Activated CD8-positive, alpha-beta T cell treated with anti-CD3 and anti-CD28 coated beads for 36 hours (primary cell): ENCODE measurements at places on chromosomes 4 and X. TPM values are rescaled to one million over a fixed set of nuclear protein-coding genes. Genes with fewer than 3 reads are reported as not detected.

IGSF1 gene
- total RNA-seq = not detected

DNA sequence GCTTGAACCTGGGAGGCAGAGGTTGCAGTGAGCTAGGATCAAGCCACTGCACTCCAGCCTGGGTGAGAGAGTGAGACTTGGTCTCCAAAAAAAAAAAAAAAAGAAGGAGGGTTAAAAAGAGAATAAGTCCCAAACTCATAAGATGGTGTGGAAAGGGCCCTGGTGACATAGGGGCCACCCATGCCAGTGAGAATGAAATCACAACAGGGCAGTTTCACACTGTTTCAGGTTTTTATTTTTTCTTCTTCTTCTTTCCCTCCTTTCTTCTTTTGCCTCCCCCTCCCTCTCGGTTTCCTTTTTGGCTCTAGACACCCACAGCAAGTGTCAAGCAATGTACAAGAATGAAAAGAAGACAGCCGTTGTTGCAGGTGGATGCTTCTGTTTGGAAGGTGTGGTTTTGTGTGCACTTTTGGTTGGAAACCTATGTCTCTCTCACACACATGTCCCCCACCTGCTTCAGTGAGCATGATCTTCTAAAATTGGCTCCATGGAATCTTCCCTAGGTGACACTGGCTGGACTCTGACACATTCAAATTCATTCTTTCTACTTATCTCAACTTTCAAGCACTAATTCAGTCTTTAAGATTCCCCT, 14.4 kb upstream of the TLR8 start:
- no peaks in the 10 kb centered on the region for H3K27me3 ChIP-seq
- peaks cover 33% of the 10 kb centered on the region for H3K4me1 ChIP-seq
- no peaks in the 10 kb centered on the region for H3K36me3 ChIP-seq
- no peak for DNase-seq
- H3K27ac ChIP-seq = no peak overlapping the region

DNA sequence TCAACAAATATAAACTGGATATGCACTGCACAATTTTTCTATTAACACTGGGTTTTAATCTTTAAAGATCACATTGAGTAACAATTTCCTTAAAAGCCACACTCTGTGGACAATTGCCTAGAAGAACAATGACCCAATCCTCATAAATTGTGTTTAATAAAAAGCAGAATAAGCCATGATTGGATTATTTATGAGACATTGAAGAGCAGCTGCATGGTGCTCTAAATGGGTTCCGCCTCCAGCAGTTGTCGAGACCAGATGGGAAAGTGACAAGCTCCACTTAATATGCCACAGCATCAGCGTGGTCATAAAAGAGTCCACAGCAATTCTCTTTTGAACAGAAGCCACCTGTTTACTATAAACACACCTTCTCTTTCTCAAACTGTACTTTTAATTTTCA, 635.2 kb upstream of the FRG1 start:
- no peaks in the 10 kb centered on the region for H3K36me3 ChIP-seq
- no peak overlapping the region for H3K4me3 ChIP-seq
- no peak for DNase-seq

GRCh38 chr4:102725229-102725628, 35.5 kb downstream of the MANBA start:
- no peaks in the 10 kb centered on the region for H3K4me1 ChIP-seq
- no peaks in the 10 kb centered on the region for H3K27me3 ChIP-seq
- no peak for DNase-seq
- H3K4me3 ChIP-seq = no peak overlapping the region
- H3K27ac ChIP-seq = no peak overlapping the region
- H3K36me3 ChIP-seq = peaks cover 16% of the 10 kb centered on the region

DNA sequence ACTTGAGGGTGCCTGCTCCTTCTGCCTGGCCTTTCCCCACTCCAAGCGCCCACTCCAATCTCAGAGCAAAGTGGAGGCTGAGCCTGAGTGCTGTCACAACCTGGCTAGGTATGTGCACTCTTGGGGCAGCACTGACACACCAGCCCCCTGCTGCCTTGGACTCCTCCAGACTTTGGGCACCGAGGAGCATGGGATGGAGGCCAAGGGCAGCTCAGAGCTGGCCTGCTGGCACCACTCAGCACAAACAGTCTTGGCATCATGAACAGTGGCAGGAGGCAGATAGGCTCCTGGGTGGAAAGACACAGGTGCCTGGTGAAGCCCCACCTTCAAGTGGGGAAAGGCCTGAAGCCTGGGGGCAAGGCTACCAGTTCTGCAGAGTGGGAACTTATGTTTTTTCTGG, 91.8 kb downstream of the KCNIP4 start:
- no peak overlapping the region for H3K27ac ChIP-seq
- no peaks in the 10 kb centered on the region for H3K36me3 ChIP-seq
- DNase-seq = no peak
- no peaks in the 10 kb centered on the region for H3K4me1 ChIP-seq
- H3K27me3 ChIP-seq = peaks cover 2% of the 10 kb centered on the region
- H3K4me3 ChIP-seq = no peak overlapping the region

DNA sequence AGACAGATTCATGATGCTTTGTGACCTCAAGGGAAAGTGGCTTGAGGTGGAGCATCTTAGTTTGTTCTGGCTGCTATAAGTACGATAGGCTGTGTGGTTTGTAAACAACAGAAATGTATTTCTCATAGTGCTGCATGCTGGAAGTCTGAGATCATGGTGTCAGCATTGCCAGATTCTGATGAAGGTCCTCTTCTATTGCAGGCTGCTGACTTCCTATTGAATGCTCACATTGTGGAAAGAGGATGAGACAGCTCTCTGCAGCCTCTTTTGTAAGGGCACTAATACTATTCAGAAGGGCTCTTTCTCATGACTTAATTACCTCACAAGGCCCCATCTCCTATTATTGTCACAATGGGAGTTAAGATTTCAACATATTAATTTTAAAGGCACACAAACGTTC, 1674.0 kb upstream of the PCDH7 start:
- H3K27me3 ChIP-seq = no peaks in the 10 kb centered on the region
- H3K4me3 ChIP-seq = no peak overlapping the region
- H3K36me3 ChIP-seq = no peaks in the 10 kb centered on the region

- no peak for DNase-seq
- no peak overlapping the region for H3K4me3 ChIP-seq
- no peaks in the 10 kb centered on the region for H3K36me3 ChIP-seq
Measured at GRCh38 chrX:72576141-72576894, 3.7 kb upstream of the HDAC8 start.

DNA sequence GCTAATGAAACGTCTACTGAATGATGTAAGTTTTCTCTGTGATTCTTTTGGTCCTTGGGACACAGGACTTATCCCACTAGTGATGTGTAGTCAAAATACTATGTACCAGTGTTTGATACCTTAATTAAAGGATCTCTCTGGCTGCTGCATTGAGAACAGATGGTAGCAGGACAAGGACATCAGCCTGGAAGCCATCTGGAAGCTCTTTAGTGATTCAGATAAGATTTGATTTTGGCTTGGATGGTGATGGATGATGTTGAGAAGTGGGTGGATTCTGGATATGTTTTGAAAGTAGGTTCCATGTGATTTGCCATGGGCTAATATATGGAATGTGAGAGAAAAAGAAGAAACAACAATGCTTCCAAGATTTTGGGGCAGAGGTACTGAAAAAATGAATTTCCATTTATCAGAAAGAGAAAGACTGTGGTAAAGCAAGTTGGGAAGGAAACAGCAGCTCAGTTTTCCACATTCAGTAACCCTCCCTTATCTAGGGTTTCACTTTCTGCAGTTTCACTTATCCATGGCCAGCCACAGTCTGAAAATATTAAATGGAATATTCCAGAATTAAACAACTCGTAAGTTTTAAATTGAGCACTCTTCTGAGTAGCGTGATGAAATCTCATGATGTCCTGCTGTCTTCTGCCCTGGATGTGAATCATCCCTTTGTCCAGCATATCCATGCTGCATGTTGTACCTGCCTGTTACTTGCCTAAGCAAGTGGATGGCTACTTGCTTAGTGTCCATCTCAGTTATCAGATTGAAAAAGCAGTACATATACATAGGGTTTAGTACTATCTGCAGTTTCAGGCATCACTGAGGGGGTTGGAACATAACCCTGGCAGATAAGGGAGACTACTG, 15.6 kb downstream of the CD38 start:
- peak overlapping the region; percentile 81 for H3K27ac ChIP-seq
- H3K27me3 ChIP-seq = no peaks in the 10 kb centered on the region
- peaks cover 43% of the 10 kb centered on the region for H3K4me1 ChIP-seq
- DNase-seq = no peak
- H3K36me3 ChIP-seq = peaks cover 18% of the 10 kb centered on the region

DNA sequence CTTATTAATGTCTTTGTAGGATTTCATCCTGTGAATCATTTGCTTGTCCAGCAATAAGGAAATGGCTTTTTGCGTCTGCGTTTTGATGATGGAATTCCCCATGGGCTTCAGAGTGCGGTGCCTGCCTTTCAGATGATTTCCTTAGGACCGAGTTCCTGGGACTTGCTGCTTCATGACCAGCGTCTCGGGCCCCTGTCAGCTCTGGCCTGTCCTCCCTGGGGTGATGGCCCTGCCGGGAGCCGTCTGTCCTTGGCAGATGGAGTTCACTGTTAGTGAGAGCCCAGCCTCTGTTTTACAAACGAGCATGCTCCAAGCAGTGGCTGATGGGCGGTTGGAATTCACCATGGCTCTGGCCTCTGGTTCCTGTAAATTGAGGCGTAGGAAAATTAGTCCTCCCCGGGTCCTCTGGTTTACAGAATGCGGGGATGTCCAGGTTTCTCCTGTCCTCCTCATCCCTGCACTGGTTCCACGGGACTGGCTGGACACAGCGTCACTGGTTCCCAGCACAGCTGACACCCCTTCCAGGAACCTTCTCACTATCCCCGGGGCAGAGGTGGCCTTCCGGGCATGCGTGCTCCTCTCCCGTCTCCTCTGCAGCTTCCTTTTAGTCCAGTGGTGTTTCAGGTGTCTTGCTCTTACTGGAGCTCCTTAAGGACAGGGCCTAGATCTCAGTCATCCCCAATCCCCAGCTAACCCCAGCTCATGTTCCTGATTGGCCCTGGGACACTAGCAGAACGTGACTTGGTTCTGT, 34.9 kb downstream of the TBC1D14 start:
- H3K27ac ChIP-seq = peak overlapping the region; percentile 46
- H3K4me3 ChIP-seq = no peak overlapping the region
- H3K27me3 ChIP-seq = no peaks in the 10 kb centered on the region
- no peak for DNase-seq
- peaks cover 56% of the 10 kb centered on the region for H3K4me1 ChIP-seq

DNA sequence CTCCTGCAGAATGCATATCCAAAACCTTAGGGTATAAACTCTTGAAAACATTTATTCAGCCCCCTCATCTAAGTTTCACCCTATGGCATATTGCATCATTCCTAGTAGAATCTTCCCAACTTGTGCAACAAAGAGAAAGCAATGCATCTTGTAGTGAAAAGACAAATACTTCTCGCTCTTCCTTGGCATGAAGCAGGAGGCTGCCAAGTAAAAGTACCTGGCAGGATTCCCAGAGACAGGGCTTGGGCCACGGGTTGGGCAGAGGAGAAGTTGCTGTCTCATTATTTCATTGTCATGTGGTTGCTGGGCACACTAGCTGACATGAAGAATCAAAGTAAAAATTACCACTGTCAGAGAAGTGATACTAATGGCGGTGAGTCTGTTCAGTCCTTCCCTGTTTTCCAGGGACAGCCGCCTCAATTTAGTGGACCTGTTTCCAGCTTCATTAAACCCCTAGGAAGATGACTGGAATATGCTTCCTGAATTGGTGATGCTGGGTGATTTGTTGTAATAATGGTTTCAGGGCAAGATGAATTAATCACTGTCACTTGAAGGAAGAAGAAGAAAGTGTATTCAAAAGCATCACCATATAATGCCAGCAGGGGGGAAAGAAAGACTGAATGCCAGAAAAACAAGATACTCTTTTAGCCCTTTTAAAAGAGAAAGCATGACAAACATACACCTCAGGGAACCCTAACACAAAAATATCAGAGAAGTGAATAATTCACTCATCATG, 380.5 kb upstream of the IGFBP7 start:
- H3K4me1 ChIP-seq = no peaks in the 10 kb centered on the region
- no peak for DNase-seq
- H3K27ac ChIP-seq = no peak overlapping the region
- no peak overlapping the region for H3K4me3 ChIP-seq
- H3K27me3 ChIP-seq = no peaks in the 10 kb centered on the region
- no peaks in the 10 kb centered on the region for H3K36me3 ChIP-seq

GRCh38 chr4:118398226-118399090, 45.7 kb upstream of the PRSS12 start:
- H3K4me3 ChIP-seq = no peak overlapping the region
- no peaks in the 10 kb centered on the region for H3K36me3 ChIP-seq
- DNase-seq = peak; percentile 4
- H3K27ac ChIP-seq = no peak overlapping the region
- no peaks in the 10 kb centered on the region for H3K4me1 ChIP-seq

- peak within 1 kb of the TSS; percentile 68 for H3K4me3 ChIP-seq
- peak; percentile 39 for DNase-seq
- H3K4me1 ChIP-seq = peaks cover 22% of the 10 kb centered on the region
- H3K27ac ChIP-seq = peak within 1 kb of the TSS; percentile 10
- peaks cover 45% of the 10 kb centered on the region for H3K27me3 ChIP-seq
Measured at GRCh38 chr4:5710961-5711478, at the start of gene EVC. TSS of gene EVC (plus strand) at chr4:5711201. CDS start at chr4:5711381, 180 bp downstream.

DNA sequence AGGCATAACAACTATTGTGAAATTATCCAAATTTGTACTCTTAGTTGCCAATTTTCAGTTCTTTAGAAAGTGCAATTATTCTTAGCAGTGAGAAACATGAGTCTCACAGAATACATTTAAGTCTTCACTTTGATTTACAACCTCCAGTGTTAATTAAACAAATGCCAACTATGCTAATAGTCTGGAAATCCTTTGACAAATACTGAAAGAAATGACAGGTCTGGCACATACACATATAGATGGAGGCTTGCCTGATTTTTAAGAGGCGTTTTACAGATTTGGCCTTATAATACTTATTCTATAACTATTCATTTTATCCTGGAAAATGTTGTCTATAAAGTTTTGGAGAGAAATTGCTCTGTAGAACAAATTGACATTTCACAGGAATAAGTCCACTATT, 320.1 kb downstream of the TRIML1 start:
- no peak overlapping the region for H3K4me3 ChIP-seq
- DNase-seq = no peak
- H3K27me3 ChIP-seq = no peaks in the 10 kb centered on the region
- H3K27ac ChIP-seq = no peak overlapping the region
- no peaks in the 10 kb centered on the region for H3K4me1 ChIP-seq
- peaks cover 2% of the 10 kb centered on the region for H3K36me3 ChIP-seq
